ENCODE measurements at places on chromosomes 12 and 14.

DNA sequence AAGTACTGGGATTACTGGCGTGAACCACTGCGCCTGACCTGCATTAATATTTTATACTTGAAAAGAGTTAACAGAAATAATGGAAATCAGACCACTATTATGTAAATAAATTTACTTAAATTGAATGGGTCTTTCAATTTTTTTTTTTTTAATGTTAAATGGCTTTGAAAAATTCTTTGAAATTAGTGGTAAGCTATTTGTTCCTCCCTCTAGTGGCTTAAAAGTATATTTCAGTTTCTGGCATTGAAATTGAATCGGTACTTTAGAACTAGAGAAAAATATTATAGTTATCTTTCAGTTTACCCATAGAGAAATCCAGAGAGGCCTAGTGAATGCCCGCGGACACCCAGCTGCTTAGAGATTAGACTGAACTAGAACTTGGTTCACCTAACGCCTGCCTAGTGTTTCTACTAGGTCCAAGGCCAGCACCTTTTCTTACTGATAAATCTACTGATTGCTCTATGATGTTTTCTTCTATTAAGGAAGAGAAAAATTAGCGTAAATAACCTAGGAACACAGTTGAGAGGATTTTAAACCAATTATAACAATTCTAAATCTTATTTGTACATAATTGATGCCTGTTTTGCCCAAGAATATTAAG is 106.5 kb downstream of the EML1 start:
- no peak for DNase-seq

GRCh38 chr12:42213023-42213422 is 25.0 kb downstream of the YAF2 start:
- DNase-seq, result no peak

DNA sequence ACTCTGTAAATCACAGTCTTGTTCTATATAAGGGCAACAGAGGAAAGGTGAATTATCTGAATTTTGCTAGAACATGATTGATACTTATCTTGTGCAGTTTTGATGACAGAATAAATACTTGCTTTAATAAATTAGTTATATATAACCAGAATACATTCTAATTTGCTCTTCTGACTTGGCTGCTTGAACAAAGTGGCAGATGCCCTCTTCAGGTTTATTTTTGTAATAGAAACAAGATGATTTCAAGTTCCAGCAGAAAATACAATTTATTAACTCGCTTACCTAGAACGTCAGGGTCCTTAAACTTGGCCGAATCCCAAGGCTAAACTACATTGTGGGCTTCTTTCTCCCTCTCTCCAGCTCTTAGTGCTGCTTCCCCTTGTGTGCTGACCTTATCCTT is 57.6 kb upstream of the SSTR1 start:
- DNase-seq, result no peak

DNA sequence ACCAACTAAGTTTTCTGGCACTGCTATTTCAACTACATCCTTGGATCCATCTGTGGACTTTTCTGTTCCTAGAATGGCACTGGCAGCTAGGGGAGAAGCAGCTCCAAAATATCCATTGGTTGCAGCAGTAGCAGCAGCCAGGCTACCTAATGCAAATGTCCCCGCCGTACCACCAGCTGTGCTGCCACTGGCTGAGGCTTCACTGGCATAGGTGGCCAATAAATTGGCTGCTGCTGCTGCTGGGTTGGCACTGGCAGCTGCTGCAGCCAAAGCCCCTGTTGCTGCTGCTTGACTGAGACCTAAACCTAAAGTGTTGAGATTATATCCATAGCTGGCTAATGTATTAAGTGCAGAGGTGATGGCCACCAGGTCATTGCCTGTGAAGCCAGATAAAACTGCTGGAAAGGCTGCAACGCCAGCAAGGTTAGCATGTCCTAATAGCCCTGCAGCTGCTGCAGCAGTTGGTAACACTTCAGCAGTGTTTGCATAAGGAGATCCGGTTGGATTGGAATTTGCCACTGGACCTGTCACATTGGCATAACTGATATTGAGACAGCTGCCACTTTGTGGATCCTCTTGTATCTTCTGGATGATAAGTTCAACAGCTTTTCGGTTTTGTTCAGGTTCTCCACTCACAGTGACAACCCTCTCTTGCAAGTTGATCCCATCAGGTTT is 149.5 kb downstream of the NOVA1 start:
- DNase-seq, result no peak

GRCh38 chr14:96581902-96582301 is 79.7 kb downstream of the PAPOLA start:
- no peak for DNase-seq

DNA sequence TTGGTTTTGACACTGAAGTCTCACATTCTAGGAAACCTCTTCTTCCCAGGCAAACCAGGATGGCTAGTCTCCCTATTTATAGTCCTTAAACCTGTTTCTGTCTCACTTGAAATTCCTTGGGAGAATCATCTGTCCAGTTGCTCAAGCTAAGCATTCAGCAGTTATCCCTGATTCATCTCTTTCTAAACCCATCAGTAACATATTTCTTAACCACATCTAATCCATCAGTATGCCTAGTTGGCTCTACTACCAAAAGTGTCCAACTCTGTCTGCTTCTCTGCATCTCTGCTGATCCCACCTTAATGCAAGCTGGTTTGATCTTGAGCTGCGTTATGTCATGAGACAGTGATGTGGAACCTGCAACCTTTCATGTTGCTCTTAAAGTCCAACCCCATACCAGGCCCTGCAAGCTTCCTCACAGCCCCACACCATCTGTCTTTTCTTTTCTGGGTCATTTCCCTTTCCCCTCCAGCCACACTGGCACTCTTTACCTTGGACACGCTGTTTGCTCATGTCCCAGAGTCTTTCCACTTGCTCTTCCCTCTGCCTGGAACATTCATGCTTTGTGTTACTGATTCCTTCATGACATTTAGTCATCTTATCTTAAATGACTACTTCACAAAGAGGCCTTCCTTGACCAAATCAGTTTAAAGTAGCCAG is 380.8 kb upstream of the RGS6 start:
- no peak for DNase-seq

- no peak for DNase-seq
Measured at GRCh38 chr14:99188731-99189191, 83.2 kb downstream of the BCL11B start.

GRCh38 chr12:103928682-103929045 is 1.5 kb upstream of the HSP90B1 start:
- DNase-seq, result no peak

DNA sequence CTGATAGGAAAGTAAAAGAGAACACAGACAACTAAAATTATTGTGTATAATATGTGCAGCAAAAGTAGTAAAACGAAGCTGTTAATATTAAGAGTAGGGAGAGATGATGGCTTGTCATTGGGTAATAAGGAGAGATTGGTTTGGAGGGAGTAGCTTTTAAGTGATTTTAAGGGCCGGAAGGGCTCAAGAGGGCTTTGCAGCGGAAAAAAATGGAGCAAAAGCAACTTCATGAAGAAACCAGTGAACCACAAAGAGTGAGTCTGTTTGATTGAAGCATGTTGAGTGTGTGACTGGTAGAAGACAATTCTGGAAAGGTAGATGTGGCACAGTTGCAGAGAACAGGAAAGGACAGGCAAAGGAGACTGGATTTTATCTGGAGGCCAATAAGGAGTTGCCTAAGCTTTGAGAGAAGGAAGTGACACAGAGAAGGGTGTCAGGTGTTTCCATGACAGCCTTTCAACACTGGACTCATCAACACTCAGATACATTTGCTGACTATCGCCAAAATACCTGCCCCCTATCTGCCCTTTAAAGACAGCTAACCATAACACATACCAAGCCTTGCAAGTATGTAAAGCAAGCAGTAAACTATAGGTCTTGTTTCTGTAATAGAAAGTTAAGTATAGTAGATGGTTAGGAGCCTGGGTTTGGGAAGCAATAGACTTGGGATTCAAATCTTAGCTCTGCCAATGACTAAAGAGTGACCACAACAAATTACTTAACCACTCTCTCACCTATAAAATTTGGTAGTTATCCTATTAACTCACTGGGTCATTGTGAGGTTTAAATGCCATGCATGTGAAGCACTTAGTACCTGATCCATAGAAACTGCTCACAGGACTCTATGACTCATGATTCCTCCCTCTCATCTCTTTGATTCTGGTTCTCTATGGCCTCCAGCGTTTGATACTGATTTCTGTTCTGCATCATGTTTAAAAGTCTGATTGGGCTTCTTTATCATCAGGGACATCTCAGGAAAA is 117.3 kb upstream of the LMNTD1 start:
- DNase-seq, result no peak

- no peak for DNase-seq
Measured at GRCh38 chr12:64080319-64081007, 141.6 kb downstream of the KICS2 start.

DNA sequence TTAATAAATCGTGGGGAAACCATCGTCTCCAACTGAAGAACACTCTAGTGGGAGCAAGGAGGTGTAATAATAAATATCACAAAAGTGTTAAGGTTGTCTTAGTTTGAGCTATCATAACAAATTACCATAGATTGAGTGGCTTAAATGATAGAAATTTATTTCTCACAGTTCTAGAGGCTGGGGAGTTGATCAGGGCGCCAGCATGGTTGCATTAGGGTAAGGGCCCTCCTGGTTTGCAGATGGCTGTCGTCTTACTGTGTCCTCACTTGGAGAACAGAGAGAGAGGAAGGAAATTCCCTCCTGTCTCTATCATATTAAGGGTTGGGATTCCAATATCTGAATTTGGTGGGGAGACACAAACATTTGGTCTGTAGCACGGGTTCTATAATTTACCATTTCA is 33.0 kb downstream of the MRPS35 start:
- DNase-seq, result no peak

DNA sequence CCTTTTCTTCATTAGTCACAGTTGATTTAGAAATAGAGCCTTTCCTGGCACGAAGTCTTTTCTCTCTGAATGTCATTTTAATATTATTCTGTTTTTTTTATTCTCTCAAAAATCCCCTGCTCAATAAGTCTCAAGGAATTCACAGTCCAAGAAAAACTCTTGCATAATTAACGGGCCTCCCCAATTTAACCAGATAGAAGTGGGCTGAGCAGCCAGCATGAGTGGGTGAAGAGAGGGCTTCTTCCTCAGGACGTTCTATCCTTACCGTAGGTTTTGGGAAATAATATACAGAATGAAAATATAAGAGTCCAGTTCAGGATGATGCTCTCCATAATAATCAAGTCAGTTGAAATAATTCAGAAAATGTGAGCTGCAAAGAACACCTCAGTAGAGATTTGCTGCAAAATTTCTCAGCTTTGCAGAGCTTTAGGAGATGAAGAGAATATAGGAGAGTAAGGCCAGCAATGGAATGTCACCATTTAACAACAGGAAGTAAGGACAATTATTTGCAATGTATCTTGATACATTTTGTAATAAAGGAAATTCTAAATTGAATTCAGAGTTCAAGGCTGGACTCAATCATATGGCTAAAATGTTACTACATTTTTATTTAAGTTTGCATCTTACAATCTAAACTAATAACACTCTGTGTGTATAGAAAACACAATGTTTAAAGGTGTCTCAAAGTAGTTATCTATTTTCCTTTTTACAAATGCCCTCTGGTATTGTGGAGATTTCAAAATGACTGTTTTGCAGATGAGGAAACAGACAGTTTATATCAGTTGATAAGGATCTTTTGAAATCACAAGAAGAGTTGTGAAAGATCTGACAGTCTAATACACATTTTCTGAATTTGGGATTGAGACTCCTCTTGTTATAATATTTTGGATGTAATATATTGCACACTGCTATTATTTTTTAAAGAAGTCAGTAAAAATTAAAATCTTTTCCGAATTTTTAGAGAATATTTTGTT is 1724.1 kb upstream of the SEL1L start:
- DNase-seq, result no peak

GRCh38 chr12:115968211-115968610 is 309.3 kb downstream of the MED13L start:
- no peak for DNase-seq

- DNase-seq, result no peak
Measured at GRCh38 chr14:29603696-29604095, 324.0 kb downstream of the PRKD1 start.

- no peak for DNase-seq
Measured at GRCh38 chr12:109632342-109632741, 58.7 kb downstream of the MVK start.

DNA sequence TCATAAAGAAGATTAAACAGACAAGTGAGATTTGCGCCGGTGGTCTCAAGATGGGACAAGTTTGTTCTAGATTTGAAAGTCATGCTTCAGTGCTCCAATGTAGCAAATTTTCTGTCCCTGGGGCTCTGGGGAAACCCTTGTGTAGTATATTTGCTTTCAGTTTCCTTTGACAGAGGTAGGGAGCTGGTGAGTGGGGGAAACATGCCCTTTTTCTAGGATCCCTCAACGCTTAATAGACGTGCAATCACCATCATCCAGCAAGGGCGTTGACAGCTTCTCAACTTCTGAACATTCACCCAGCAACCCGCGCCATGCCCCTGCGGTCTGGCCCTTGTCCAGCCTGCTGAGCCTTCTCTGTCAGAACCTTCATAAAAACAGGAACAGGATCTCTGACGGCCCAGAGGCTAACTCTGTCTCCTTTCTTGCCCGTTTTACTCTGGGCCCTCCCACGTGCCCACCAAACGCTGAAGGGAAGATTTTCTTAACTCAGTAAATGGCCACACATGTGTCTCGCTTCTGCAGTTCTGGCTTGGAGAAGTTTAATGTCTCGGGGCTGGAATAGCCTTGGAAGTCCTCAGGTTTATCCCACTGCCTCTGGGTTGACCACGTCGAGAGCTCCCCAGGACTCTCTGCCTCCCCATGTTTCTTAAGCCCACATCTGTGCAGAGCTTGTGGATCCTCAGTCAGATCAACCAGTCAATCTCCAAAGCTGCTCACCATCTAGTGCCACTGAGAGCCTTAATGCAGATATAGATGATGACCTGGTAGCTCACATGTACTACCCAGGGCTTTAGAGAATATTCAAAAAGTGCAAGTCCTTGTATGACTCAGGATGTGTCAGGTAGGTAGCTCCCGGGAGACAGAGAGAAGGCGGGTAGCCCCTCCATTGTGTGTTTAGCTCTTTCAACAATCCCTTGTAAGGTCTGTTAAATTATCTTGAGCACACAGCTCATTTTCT is 58.1 kb upstream of the CCND2 start:
- DNase-seq, result no peak

DNA sequence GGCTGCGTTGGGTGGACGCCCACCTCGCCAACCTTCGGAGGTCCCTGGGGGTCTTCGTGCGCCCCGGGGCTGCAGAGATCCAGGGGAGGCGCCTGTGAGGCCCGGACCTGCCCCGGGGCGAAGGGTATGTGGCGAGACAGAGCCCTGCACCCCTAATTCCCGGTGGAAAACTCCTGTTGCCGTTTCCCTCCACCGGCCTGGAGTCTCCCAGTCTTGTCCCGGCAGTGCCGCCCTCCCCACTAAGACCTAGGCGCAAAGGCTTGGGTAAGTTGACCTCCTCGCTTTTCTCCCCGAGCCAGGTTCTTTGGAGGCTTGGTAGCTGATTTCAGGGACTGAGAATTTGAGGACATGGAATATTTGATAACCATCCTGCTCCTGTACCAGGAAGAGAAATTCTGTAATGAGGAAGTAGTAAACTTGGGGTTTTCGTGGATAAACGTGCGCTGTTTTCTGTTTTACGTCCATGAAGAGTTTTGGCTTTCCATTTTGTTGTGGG is 530 bp downstream of the APAF1 start:
- DNase-seq, result no peak

- no peak for DNase-seq
Measured at GRCh38 chr14:50088117-50088515, 28.3 kb downstream of the VCPKMT start.
